ENCODE measurements at places on chromosomes 4 and X.

DNA sequence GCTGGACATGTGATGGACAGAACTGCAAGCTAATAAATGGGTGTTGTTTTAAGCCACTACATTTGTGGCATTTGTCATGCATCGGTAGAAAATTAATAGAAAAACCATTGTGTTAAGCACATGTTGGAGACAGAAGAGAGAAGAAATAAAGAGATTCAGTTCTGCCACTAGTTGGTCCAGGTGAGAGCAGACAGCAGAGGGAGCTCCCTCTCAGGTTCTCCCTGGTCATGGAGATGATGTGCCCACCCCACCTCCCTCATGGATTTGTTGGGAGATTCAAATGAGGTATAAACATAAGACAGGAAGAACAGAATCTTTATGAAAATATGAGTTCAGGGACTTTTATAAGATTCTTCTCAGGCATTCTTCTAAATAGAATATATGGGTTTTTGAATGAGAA, 36.8 kb upstream of the OCIAD2 start:
- no peak for DNase-seq

DNA sequence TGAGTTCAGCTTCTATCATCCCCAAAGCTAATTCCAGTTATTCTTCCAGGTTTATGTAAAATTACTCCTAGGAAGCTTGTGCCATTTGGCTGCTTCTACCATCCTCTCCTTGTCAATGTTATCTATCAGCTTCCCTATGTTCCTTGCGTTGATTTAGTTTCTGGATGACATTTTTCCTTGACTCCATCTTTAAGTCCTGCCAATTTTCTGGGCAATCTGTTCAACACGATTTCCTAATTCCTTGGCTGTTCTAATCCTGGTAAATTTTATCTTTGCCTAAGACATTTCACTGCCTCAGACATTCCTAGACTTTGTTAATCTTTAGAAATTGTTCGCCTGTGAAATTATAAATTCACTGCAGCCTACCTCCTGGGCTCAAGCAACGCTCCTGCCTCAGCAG, 125.1 kb downstream of the PDS5A start:
- no peak for DNase-seq

GRCh38 chrX:139776599-139776998, 68.6 kb upstream of the MCF2 start:
- DNase-seq, result no peak

- DNase-seq, result no peak
Observed at GRCh38 chr4:156111686-156112085, 158.0 kb upstream of the CTSO start.

- DNase-seq, result no peak
Observed at GRCh38 chrX:130105244-130105643, 5.1 kb downstream of the ELF4 start.

DNA sequence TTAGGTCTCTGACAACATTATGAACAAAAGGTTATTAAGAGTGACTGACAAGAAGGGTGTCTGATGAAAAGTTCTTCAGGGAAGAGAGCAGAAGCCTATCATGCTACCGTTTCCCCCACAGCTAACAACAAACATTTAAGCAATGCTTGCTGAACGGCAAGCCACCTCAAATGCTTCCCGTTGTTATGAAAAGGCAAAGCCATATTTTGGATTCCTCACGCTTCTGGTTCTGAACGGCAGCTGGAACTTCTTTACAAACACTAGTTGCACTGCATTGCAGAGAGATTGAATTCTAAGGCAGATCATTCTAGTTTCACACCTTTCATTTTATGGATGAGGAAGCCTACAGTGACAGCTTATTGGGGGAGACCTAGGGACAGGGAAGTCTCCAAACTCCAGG, 48.6 kb upstream of the NAP1L5 start:
- no peak for DNase-seq

- DNase-seq, result no peak
Observed at GRCh38 chr4:111475001-111475400, 670.3 kb upstream of the FAM241A start.

GRCh38 chrX:136867096-136867491, 13.4 kb downstream of the RBMX start:
- DNase-seq, result no peak

- DNase-seq, result no peak
Observed at GRCh38 chrX:40079572-40079971, 18.2 kb downstream of the BCOR start.

DNA sequence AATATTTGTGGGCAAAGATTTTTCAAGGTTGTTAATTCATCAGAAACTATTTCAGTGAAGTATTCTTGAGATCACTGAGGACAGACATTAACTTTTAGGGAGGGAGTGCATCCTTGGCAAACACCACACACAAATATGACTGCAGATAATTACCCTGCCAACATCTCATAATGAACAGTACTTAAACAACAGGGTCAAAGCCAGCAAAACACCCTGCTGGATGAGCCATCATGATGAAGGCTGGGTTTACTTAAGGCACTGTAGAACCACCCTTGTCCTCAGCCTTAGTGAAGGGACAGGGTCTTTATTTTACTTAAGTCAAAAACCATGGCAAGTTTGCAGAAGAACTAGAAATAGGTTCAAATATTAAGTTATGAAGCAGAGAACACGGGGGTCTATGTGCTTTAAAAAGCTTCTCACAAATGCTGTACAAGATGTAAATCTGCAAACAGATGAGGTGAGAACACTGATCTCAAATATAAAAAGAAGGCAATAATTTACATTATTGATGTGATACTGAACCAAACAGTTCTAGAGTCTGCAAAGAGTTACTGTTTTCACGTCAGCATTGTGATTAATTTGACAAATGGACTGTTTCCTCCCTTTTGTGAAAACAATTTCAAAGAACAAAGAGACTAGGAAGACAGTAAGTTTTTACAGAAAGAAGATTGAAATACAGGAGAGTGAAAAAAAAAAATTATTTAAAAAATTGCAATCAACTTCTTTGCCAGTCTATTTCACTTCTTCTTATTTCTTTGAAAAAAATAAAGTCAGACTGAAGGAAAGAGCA, 28.2 kb downstream of the TAPT1 start:
- no peak for DNase-seq

DNA sequence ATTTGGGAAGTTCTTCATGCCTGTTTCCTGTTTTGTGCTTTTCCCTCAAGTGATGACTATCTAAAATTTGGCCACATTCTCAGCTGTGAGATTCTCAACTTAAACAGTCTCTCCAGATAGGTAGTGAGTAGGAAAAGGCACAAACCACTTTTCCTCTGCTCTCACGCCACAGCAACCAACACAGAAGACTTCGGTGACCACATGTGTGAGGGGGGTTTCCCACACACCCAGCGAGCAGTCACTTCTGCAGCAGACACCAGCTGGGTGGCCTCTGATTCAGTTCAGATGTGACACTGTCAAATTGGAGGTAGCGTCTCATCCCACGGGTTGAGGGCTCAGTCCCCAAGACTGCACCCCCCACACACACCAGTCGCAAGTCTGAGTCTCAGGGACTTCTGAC, 25.1 kb upstream of the CLDN34 start:
- peak; percentile 31 for DNase-seq

DNA sequence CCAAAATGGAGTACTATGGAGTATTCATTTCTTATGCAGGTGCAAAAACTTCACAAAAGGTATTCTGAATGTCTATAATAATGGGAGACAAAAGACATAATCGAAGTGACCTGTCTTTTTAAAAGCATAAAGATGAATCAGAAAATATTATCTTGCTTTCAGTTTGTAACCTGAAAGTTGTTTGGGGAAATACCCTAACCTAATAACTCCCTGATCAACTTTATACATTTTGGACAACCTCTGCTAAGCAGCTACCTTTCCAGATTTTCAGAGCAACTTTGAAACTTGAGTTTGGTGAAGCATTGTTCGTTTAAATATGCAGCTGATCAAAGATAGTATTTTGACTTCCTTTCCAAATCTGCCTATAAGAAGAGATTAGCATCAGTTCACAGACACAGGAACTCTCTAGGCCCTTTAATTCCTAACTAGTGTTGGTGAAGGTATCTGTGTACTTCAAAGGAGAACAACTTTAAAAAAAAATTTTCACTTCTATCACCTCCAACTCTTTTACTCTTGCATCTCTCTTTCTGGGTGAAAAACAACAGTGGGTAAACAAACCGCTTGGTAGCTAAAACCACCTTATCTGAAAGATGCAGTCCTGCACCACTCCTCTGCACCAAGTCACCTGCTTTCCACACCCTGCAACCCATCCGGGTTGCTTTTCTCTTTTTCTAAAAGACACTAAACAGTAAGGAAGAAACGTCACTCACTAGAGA, 26.5 kb downstream of the CD40LG start:
- DNase-seq, result peak; percentile 77

DNA sequence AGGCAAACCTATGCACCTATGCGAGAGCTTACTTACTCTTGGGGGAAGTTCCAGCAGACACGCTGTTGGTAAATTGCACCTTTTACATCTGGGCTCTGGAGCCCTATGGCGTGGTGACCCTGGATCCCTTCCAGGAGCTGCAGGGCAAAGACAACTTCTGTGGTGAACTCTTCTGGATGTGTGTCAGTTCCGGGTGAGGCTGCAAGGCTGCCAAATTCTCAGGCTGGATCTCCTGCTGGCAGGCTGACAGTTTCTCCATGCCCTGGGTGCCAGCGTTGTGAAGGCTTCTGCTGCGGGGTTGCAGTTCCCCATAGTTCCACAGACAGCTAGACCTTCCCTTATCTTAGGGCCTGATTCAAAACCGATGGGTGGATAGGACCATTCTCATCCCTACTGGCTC, 37.9 kb downstream of the RAP2C start:
- no peak for DNase-seq

DNA sequence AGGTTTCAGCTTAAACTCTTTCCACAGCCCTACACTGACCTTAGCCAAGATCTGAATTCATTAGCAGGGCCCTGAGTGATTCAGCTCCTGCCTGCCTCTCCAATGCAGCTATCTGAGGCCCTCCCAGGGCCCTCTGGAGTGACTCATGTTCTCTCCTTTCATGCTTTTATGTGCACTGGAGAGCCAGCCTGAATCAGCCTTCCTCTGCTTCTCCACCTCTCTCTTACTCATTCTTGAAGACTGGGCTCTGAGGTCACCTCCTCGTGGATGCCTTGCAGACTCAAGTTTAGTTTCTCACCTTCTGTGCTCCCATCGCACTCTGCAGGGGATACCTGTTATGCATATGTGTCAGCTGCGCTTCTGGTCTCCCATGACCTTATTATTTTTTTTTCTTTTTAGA, 3.1 kb upstream of the OCIAD2 start:
- DNase-seq, result peak; percentile 45

DNA sequence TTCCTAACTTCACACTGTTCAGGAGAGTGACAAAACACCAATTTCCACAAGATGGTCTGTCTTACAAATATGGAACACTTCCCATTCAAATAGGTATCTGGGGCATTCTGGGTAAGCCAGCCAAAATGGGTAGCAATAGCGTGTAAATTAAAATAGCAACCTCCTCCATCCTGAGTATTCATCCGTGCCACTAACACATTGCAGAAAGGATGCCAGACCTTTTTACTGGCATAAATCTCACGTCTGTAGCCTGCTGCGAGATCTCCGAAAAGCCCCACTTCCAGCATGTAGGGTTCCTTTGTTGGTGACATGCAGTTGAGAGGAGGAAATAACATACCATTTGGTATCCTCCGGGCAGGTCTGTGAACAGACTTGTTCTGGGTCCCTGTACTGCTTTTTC, 52.7 kb upstream of the RAI2 start:
- no peak for DNase-seq

DNA sequence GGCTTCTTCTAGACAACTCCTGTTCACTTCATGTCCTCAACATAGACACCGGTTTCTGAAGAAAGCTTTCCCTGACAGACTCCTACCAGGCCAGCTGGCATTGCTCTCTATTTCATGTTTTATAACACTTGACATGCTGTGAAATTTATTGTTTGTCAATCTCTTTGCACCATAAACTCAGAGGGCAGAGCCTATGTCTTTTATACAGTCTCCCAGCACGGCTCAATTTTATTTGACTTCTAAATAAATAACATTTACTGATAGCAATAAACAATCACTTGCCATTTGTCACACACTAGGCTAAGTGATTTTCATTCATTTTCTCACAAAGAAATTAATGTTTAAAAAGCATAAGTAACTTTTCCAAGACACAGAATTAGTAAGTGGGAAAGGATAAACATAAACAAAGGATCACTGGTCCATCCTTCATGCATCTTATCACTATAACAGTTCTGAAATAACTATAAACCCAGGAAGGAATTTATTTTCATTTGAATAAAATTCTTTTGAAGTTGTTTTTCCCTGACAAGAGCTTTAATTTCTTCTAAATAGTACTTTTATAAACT, 577.6 kb downstream of the TECRL start:
- DNase-seq, result no peak

- no peak for DNase-seq
Observed at GRCh38 chr4:88341227-88342192, 37.1 kb upstream of the HERC6 start.

DNA sequence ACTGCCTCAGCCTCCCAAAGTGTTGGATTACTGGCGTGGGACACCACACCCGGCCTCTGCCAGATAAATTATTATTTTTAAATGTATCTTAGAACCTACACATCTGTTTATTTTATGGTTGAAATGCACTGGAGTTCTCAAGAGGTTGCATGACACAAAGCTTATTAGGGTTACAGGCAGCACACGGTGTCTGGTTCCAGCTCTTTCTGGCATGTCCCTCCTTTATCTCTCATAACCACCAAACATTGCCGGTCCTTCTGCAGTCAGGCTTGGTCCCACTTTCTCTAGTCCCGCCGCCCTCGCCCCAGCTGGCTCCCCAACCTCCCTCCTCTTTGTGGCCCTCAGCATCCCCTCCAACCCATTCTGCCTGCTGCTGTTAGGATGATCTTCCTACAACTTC, 39.7 kb upstream of the SPRY1 start:
- DNase-seq, result no peak

- DNase-seq, result no peak
Observed at GRCh38 chrX:131288738-131289511, at the start of gene IGSF1. Gene IGSF1, minus strand, starts transcription at chrX:131289306. Its CDS starts 2,632 bp downstream, at chrX:131286674.

DNA sequence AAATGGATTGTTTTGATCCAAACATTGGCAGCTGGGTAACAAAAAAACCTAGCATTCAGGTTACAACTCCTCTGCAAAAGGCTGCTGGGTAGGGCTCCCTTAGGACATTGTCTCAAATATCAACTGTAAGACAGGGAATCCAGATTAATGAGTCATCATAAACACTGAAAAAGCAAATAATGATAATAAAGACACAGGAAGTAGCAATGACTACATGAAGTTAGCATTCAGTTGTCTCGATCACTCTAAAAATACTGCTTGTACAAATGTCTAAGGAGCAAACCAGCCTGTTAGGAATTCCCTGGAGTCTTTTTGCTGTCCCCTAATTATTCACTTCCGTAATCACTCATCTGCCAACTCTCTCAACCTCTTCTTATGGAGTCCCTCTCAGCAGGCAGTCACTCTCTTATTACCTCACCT, 259.2 kb downstream of the GPC3 start:
- DNase-seq, result no peak

GRCh38 chrX:128396601-128397000, 344.4 kb upstream of the ACTRT1 start:
- no peak for DNase-seq

GRCh38 chr4:55248756-55249155, 97.3 kb upstream of the SRD5A3 start:
- no peak for DNase-seq

GRCh38 chr4:31107362-31107761, 387.2 kb downstream of the PCDH7 start:
- DNase-seq, result no peak
